Brain (organoid and tissue), 16 donors: ENCODE measurements at places on chromosomes 2 and 18. TPM values are rescaled to one million over a fixed set of nuclear protein-coding genes. Genes with fewer than 3 reads are reported as not detected.

The COL5A2 gene
- 5.1 TPM for polyA plus RNA-seq

The NEU2 gene
- polyA plus RNA-seq: not detected

The SMC6 gene
- 4.1 TPM for polyA plus RNA-seq

DNA sequence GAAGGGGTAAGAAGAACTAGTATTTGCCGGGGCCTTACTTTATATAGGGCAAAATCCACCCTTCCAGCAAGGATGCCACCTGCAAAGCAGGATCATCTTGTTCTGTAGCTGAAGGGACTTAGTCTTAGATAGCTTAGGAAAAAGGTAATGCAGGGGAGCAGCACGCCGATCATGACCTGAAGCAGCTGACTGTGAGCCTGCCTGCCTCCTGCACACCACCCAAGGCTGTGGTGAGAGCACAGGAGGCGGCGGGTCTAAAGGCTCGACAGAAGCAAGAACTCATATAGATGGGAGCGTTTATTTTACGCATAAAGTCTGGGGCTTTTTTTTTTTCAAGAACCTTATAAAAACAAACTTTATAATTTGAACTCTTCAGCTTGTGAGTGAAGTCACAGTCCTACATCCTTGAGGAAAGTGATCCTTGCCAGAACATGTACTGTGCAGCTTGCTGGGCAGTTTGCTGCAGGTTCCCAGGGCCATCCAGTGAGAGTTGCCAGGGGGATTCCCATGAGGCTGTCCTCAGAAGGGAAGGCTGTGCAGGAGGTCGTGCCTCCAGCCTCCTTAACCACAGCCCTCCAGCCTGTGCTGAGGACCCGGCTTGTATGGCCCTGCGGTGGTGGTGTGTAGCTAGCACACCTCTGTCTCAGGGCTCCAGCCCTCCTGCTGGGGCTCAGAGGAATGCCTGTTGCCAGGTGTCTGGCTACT lies 92.1 kb downstream of the RNF144A start:
- DNase-seq: no peak

DNA sequence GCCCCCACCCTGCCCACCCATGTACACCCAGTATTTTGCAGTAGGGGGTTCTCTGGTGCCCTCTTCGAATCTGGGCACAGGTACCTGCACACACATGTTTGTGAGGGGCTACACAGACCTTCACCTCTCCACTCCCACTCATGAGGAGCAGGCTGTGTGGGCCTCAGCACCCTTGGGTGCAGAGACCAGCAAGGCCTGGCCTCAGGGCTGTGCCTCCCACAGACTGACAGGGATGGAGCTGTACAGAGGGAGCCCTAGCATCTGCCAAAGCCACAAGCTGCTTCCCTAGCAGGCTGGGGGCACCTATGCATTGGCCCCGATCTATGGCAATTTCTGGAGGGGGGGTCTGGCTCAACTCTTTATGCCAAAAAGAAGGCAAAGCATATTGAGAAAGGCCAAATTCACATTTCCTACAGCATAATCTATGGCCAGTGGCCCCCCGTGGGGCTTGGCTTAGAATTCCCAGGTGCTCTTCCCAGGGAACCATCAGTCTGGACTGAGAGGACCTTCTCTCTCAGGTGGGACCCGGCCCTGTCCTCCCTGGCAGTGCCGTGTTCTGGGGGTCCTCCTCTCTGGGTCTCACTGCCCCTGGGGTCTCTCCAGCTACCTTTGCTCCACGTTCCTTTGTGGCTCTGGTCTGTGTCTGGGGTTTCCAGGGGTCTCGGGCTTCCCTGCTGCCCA lies 9.3 kb downstream of the PROC start:
- no peak for DNase-seq

The ANKRD30BL gene
- polyA plus RNA-seq: not detected

DNA sequence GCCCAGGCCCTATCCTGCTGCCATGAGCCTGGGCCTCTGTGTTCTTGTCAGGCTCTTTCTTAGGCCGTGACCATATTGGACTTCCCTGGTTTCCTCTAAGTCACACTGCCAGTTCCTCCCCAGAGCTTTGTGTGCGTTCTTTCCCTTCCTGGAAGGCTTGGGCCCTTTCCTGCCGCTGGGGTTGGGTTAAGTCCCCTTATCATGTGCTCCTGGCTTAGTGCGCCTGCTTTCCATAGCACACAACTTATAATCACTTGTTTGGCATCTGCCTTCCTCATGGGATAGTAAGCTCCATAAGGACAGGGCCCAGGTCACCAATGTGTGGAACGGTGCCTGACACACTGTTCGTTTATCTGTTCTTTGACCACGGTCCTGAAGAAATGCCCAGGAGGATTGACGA lies 31.3 kb downstream of the NIFK start:
- DNase-seq: no peak

- DNase-seq: peak; percentile 46
Measured at GRCh38 chr2:70541481-70542020, 12.1 kb downstream of the TGFA start.

DNA sequence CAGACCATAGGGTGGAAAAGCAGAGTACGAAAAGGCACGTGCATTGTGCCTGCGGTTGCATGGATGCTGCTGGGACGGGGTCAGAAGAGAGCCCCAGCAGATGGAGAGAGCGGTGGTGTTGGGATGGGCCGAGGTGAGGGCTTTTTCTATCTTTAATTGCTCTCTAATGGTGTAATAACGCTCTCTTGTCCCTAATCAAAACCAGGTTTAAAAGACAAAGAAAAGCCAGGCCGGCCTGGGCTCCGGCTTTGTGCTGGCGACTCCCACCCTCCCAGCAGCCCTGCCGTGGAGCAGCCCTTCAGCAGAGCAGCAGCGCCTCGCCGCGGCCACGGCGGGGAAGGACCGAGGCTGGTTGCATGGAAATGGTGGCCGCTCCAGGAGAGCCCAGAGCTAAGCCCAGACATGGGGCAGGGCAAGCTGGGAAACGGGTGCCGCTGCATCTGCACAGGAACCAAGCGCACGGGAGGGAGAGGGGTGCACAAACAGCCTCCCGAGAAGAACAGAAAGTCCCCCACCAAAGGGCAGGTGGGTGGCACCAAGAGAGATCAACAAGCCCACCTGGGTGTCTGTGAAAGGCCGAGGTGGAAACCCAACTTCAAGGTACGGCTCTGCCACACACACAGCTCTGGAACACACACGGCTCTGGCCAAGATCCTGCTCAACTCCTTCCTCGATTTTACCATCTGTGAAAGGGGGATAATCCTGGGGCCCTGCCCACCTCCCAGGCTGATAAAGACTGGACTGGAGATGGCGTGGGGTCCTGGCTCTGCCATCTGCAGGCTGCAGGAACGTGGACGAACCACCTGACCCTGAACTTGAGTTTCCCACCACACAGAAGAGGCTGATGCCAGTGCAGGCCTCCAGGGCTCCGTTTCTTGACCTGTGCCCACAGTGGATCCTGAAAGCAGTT lies 15.0 kb downstream of the HS1BP3 start:
- peak; percentile 95 for DNase-seq

The PCARE gene
- not detected for polyA plus RNA-seq

GRCh38 chr2:65728477-65729180 lies 296.2 kb upstream of the SPRED2 start:
- no peak for DNase-seq

DNA sequence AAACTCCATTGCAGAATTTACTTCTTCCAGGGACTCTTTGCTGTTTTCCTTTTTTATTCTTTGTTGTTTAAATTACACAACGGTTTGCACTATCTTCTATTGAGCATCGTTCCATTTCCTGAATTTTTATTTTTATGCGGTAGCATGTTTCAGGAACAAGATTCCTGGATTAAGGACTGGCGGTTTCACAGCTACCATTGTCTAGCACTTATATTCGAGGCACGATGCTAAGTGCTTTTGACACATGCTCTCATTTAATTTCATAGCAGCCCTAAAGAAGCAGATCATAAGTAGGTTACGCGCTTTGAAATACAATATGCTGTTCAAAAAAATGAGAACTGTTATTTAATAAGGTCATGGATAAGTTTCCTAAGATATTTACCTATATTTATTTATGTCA lies 354.4 kb downstream of the ARL6IP6 start:
- no peak for DNase-seq

DNA sequence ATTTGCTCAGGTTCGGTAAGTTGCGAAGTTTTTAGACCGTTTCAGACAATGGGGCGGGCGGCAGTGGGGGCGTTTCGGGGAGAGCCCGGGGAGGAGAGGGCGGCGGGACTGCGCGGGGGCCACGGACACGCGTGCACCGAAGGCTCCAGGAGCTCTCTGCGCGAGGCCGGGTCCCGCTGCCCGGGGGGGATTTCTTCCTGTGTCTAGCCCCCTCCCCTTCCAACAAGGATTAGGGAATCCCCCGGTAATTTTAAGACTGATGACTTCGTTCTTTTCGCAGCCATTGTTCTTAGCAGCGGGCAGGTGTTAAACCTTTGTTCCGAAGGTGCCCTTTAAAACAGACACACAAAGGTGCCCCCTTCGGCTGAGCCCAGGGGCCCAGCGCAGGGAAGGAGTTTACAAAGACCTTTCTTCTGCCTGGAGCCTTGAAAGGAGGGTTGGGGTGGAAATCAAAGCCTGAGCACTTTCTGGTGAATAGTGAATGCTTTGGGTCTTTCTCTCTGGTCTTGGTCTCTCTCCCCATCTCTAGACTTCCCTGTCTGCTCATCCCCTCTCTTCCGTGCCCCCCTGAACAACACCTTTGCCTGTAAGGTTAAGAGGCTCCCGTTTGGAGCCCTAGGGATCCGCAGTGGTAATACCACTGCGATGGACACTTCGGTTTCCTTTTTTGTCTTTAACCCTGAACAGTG lies 2.1 kb downstream of the TRIB2 start:
- peak; percentile 69 for DNase-seq

The CNTNAP5 gene
- polyA plus RNA-seq: 0.90 TPM

GRCh38 chr2:152825834-152826233 lies 107.4 kb downstream of the ARL6IP6 start:
- peak; percentile 1 for DNase-seq

The CENPA gene
- polyA plus RNA-seq: 15.8 TPM
